ENCODE measurements at places on chromosomes 6 and 20. TPM values are rescaled to one million over a fixed set of nuclear protein-coding genes. Genes with fewer than 3 reads are reported as not detected.

GRCh38 chr6:67775333-67775732 lies 859.7 kb upstream of the ADGRB3 start:
- no peak for DNase-seq

GRCh38 chr6:166408936-166409755 lies 26.4 kb upstream of the MPC1 start:
- no peak for DNase-seq

DNA sequence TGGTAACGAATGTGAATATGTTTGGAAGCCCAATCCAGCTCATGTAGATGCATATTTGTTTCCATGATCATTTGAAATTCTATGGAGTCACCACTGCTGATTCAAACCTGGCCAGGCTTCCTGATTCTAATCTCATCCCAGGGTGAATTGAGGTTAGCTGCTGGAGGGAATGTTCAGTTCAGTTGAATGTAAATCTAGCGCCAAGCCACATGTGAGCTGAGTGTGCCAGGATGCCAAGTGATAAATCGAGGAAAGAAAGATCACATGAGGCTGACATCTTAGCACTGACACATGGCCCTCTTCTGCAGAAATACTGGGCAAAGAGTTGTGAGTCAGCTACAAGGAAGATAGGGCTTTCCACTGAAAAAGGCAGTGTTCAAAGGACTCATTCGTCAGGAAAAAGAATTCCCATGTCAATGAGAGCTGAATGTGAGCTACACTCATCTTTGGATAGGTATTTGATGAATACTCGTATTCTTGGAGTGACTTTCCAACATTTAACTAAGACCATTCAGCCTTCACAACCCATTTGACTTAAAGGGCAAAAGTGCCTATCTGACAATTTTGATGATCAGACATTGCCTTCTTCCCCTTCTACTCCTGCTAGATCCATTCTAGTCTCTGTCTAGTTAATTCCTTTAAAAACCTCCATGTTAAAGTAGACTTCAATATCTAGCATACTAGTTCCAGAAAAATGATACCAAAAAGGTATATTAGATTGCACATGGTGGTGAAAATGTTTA lies 172.1 kb downstream of the MTFR2 start:
- no peak for DNase-seq

- DNase-seq: peak; percentile 57
Measured at GRCh38 chr20:37846573-37846972, 56.4 kb upstream of the VSTM2L start.

Gene TINAG
- total RNA-seq: not detected
